Cortex of kidney (tissue), 1 donor: ENCODE measurements at places on chromosomes 3 and 15.

DNA sequence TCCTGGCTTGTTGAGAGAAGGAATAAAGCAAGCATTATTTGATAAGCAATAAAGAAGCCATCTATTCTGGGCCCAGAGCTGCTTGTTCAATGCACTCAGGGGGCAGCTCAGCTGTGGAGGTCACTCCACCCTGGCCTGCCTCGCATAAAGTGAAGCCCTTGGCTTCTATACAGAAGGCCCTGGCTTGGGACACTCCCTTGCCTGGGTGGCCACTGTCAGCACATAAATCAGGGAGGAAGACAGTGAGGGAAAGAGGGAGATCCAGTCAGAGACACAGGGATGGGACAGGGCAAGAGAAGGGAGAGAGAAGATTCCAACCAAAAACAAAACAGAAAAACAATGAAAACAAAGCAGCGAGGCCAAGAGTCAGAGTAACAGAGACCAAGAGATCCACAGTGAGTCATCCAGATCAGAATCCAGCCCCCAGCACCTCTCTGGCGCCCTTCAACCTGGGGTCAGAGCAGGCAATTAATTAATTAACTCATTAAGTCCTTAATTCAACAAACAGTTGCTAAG is 11.8 kb downstream of the INSYN1 start:
- DNase-seq, result no peak

DNA sequence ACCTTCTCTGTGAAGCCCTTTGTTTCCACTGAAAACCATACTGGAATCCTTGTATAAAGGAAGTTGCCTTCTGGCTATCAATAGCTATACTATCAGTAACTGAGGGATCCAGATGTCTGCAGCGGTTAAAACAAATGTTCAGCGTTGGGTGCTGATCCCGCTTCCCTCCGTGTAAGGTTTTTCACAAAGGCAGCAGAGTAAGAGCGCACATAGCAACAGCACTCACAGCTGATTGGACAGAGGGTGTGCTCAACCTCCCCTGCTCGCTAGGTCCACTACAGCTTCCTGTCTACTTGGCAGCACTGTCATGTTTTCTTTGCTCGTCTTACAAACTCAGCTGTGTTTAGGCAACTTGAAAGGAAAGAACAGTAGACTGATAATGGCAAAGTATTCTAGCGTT is 27.3 kb downstream of the ATOSA start:
- DNase-seq, result no peak

GRCh38 chr3:53198996-53199395 is 38.0 kb downstream of the PRKCD start:
- no peak for DNase-seq

DNA sequence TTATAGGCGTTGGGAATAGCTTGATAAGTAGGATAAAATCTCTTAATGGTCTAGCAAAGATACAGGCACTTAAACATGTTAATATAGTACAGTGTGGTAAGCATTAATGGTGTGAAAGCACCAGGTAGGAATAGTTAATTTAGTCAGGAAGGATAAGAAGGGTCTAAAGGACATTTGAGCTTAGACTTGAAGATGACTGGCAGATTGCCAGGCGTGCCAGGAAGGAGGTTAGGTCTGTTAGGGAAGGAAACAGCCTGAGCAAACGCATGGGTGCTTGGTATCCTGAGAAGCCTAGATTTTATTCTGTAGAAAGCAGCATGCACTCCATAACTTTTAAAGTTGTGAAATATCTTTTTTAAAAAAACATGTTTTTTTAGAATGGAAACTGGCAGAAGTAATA is 17.7 kb downstream of the SEC62 start:
- no peak for DNase-seq

GRCh38 chr3:153830552-153830951 is 290.6 kb upstream of the ARHGEF26 start:
- no peak for DNase-seq
